ENCODE measurements at places on chromosomes 13 and 19.

- DNase-seq, result no peak
Measured at GRCh38 chr13:78341032-78341431, 262.3 kb downstream of the POU4F1 start.

GRCh38 chr19:12721656-12722565 is 1.8 kb downstream of the TNPO2 start:
- peak; percentile 78 for DNase-seq

GRCh38 chr19:45177817-45178261 is at the start of gene TRAPPC6A:
Gene TRAPPC6A (minus strand): TSS chr19:45178237. CDS start chr19:45178218, 19 bp downstream.
- DNase-seq, result no peak

DNA sequence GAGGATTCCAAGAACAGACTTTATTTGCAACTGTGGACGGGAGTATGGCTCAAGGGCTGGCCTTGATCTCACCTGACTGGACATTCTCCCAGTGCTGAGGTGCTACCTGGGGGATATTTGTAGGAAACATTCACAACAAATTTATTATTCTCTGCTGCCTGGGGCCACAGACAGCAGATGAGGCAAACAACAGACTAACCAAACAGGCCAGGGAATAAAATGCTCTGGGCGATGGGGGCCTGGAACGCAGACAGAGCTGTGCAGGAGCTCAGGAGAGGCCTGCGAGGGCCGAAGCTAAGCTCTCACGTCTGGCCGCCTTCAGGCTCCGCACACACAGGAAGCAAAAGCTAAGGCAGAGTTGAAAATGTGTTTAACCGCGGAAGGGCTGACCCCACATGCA is 7.8 kb downstream of the PLPP2 start:
- no peak for DNase-seq

- no peak for DNase-seq
Measured at GRCh38 chr13:108902405-108903155, 273.2 kb downstream of the MYO16 start.

- DNase-seq, result no peak
Measured at GRCh38 chr13:86269511-86269910, 470.3 kb upstream of the SLITRK6 start.

All from GM19239 (cell line).